ENCODE measurements at places on chromosomes 12 and 14.
A peak's percentile ranks its signal among the peaks of the same experiment; 100 is the strongest.

DNA sequence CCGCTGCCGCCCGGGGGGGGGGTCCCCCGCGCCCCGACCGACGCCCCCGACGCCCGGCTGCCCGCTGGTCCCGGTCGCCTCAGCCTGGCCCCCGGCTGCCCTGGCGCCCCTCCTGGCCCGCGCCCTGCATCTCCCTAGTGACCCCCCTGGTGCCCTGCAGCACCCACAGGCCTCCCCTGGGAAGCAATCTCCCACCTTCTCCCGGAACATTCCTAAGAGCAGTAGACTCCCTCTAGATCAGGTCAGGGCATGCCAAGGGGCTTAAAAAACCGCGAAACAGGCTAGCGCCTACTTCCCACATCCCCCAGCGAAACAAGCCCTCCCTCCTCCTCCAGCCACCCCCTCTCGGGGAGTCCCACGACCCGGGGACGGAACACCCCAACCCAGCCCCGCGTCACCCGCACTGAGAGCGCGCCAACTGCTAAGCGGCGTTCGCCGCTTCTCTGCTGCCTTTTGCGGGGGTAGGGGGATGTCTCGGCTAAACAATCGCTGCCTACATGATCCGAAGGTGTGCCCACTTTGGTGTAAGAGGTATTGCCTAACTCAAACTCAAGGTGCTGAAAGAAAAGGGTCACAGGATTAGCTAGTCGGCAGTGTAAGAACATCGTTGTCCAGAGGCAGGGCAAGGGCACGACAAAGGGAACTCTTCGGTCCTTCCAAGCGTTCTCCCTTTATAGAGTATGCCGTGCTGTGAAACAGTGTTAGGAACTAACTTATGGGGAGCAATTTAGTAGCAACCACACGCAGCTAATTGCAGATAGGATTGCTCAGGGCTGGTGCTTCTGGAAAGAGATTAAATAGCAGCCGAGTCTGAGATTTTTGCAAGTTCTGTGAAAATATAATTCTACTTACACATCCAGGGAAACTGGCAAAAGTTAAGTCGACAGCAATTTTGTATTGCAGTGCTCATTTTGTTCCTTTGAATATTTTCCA is 619 bp upstream of the NTN4 start:
- DNase-seq = no peak

DNA sequence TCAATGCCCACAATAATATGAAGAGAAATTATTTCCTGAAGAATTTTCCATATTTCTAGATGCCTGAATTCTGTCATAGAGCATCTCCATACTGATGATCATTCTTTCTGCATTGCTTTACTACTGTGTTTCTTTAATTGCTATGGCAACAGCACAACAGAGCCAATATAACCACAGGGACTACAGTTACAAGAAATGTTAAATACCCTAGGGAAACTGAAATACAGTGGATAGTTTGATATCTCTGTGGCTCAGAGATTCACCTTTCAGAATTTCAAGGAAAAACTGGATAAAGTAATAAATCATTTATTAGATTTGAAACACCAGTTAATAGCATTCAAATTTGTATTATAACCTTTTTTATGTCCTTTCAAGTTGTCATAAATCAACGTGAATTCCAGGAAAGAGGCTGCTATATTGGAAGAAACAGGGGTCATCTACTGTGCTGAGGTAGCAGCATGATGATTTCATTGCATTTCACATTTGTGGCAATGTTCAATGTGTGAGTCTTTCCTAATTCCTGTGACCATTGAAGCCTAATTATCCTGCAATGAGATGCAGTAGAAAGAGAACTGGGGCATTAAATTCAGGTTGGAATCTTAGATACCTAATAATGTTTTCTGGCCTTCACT is 267.1 kb downstream of the LRFN5 start:
- no peak for DNase-seq

- no peak for DNase-seq
Observed at GRCh38 chr14:37813732-37814131, 218.3 kb downstream of the TTC6 start.

GRCh38 chr14:36505892-36506731 is 13.9 kb downstream of the NKX2-1 start:
- no peak for DNase-seq

- DNase-seq = no peak
Observed at GRCh38 chr12:121444842-121445202, 44.9 kb downstream of the RNF34 start.

DNA sequence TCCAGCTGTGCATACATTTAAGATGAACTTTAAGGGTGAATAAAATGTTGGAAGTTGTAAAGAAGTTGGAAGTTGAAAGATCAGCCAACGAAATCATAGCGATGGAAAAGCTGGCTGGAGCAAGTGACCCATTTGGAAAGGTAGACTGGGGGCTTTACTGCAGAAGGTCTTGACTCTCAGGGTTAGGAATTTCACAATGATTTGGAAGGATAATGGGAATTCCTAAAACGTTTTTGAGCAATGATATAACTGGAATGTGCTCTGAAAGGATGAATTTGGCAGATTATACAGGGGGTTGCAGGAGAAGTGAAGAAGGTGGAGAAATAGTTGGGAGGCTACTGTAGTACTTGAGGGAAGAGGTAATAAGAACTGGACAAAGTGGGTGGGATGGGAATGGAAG is 27.4 kb downstream of the EMP1 start:
- DNase-seq = no peak

GRCh38 chr12:130425698-130426245 is 88.1 kb downstream of the PIWIL1 start:
- no peak for DNase-seq

GRCh38 chr14:22106700-22107697 is 433.4 kb upstream of the OR4E1 start:
- no peak for DNase-seq

- no peak for DNase-seq
Observed at GRCh38 chr12:49098035-49098451, 3.4 kb upstream of the DHH start.

- DNase-seq = no peak
Observed at GRCh38 chr14:101490771-101491170, 70.5 kb upstream of the DIO3 start.

- no peak for DNase-seq
Observed at GRCh38 chr12:5796171-5796958, 148.7 kb downstream of the ANO2 start.

DNA sequence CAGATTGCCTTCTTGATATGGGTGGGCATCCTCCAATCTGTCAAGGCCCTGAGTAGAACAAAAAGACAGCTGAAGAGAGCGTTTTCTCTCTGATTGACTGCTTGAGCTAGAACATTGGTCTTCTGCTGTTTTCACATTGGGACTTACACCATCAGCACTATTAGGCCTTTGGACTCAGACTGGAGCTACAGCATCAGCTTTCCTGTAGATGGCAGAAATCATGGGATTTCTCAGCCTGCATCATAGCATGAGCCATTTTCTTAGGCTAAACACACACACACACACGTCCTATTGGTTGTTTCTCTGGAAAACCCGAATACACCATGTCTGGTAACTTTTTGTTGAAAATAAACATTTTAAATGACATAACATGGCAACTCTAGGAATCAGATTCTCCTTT is 15.8 kb upstream of the PPM1A start:
- no peak for DNase-seq

GRCh38 chr12:85441741-85442140 is 161.7 kb downstream of the ALX1 start:
- DNase-seq = no peak

- no peak for DNase-seq
Observed at GRCh38 chr12:23253191-23253590, 628.2 kb downstream of the ETNK1 start.

DNA sequence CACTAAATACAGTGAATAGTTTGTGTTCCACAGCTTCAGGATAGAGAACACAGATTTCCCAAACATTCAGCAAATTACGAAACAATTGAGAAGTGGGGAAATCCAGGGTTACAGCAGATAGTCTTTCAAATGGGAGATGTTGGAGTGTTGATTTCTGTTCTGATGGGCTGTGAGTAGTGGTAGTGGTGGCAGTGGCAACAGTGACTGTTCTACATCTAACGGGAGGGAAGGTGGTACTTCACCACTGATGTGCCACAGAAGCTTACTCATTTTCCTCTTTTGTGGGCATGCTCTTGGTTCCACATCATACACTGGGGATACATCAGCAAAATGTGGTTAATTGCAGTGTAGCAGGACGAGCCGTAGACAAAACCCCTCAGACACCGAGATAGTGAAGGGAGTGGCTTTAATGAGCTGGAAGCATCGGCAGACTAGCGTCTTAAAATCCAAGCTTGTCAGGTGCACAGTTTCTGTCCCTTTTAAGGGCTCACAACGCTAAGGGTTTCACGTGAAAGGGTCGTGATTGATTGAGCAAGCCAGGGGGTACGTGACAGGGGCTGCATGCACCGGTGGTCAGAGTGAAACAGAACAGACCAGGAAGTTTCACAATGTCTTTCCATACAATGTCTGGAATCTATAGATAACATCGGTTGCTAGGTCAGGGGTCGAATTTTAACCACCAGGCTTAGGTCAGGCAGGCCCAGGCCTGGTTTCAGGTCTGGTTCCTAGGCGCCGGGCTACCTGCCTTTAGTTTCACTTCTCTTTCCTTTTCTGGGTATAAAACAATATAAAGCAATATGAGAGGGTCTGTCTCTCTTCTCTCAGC is 330.6 kb upstream of the FBXO33 start:
- DNase-seq = no peak

- DNase-seq = no peak
Observed at GRCh38 chr14:96889091-96889490, 91.9 kb downstream of the VRK1 start.

- peak; percentile 38 for DNase-seq
Observed at GRCh38 chr12:88726806-88727720, 146.8 kb upstream of the KITLG start.

DNA sequence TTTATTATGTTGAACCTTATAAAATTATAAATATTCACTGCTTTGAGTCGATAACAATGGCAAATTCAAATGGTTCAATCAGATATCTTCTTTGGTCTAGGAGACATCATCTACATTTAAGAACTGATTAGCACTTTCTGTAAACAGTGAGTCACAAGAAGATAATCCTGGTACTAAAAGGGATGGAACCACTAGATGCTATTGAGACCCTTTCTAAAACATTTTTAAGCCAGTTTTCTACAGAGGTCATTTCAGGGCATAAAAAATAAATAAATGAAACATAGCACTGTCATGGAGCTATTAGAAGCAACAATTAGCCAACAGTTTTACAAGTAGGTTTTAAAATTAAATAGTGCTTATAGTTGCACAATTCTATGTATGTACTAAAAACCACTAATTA is 212.2 kb downstream of the DUSP6 start:
- DNase-seq = no peak

DNA sequence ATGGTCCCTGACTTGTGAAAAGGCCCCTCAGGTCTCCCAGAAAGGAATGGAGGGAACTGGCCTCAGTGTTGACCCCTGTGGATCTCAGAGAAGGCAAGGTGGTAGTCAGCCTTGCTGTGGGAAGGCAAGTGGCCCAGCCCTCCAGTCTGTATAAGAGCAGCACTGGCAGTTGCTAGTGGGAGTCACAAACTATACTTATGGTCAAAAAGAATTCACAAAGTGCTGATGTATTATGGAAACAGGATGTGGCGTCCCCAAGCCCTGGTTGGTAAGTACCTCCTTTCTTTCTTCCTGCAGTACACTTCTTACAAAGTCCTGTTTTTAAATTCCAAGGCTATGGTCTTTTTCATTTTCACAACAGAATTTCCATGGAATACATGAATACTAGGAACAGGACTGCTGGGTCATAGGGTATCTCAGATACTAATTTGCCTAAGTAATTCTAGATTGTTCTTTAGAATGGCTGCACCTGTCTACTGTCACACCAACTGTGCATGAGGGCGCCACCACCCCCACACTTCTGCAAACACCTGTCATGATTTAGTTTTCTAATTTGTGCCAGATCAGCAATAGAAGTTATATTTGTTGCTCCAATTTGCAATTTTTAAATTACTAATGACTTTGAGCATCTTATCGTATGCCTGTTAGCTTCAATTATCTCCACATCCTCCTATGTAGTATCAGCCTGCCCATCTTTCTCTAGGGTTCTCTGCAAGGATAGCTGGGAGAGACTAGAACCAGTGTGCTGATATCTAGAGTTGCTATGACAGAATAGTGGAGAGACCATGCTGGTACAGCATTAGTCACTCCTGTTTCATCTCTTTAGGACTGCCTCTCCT is 40.7 kb upstream of the TMEM263 start:
- DNase-seq = no peak
